Stimulated activated CD8-positive, alpha-beta memory T cell treated with anti-CD3 and anti-CD28 coated beads, Interleukin-15, amount 100 ng/mL, for 4 hours (primary cell): ENCODE measurements at places on chromosomes 11 and 22.

DNA sequence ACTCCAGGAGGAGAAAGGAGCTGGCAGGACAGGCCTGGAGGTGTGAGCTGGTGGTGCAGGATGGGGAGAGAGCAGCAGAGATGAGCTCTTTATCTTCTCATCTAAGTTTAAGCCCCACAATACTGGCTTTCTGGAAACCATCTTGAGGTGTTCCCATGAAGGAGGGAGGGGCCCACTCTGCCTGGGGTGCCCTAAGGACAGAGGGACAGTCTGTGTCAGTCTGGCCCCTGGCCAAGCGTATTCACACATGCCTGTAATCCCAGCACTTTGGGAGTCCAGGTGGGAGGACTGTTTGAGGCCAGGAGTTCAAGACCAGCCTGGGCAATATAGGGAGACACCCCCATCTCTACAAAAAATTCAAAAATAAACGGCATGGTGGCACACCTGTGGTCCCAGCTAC is 8.9 kb downstream of the SERHL2 start:
- no peak for DNase-seq

- no peak for DNase-seq
Observed at GRCh38 chr11:35978183-35978582, 34.3 kb downstream of the LDLRAD3 start.

DNA sequence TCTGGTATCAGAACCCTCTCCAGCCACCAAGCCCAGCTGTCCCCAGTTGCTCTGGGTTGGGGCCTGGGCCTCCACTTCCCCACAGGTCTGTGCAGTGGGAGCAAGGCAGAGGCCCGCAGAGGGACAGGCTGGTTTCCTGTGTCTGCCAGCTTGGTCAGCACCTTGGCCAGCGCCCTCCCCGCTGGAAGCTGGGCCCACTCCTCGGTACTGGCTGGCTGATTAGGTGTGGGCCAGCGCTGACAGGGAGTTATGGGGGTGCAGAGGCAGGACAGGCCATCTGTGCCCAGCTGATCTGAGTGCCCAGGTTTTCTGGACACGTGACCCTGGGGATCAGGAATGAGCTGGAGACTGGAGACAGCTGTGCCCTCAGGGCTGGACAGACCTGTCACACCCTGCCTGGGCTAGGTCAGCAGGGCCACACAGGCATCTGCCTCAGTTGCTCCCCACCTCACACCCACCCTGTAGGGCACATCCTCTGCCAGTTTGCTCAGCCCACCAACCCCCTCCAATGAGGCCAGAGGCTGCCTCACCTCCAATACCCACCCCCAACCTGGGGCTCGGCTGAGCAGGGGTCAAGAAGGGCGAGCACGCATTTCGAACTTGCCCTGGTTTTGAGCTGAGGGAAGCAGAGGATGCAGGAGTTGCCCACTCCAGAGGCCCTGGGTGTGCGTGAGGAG is 175.3 kb downstream of the IGLL1 start:
- no peak for DNase-seq

DNA sequence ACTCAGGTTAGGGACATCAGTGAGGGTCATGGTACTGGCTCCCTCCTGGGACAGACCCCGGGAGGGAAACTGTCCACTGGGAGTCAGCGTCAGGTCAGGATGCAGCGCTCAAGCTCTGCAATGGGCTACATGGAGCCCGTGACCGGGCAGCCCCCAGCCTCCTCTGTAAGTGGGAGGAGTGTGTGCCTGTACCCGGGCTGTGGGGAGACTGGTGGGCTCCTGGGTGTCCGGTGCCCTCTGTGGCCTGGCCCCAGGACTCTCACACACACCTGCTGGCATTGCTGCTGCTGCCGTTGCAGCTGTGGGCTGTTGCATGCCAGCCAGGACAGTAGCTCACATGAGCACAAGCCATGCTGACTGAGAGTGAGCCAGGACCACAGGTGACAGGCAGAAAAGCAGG is 630.3 kb downstream of the TBC1D22A start:
- no peak for DNase-seq

GRCh38 chr11:120775986-120776951 is 247.6 kb upstream of the TBCEL start:
- no peak for DNase-seq

GRCh38 chr22:37267661-37268413 is 14.5 kb upstream of the CYTH4 start:
- no peak for DNase-seq

- DNase-seq, result no peak
Observed at GRCh38 chr11:11422411-11423128, 69.5 kb upstream of the CSNK2A3 start.

GRCh38 chr22:37218771-37219411 is 6.6 kb upstream of the SSTR3 start:
- peak; percentile 72 for DNase-seq

- DNase-seq, result no peak
Observed at GRCh38 chr11:61340979-61341378, 8.0 kb downstream of the TKFC start.

- DNase-seq, result no peak
Observed at GRCh38 chr11:12211331-12212065, 101.1 kb downstream of the MICAL2 start.

- no peak for DNase-seq
Observed at GRCh38 chr22:46022881-46023512, 46.0 kb upstream of the WNT7B start.

DNA sequence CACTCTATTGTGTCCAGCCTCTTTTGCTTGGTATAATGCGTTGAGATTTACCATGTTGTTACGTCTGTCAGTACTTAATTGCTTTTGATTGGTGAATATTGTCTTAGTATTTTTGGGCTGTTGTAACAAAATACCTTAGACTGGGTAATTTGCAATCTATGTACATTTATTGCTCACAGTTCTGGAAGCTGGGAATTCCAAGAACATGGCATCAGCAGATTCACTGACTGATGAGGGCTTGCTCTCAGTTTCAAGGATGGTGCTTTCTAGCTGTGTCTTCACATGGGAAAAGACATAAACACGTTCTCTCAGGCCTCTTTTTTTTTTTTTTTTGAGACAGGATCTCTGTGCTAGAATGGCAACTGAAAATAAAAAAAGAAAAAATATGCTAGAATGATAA is 46.7 kb upstream of the INCENP start:
- DNase-seq, result no peak

- no peak for DNase-seq
Observed at GRCh38 chr11:27945348-27945747, 162.6 kb downstream of the KIF18A start.

DNA sequence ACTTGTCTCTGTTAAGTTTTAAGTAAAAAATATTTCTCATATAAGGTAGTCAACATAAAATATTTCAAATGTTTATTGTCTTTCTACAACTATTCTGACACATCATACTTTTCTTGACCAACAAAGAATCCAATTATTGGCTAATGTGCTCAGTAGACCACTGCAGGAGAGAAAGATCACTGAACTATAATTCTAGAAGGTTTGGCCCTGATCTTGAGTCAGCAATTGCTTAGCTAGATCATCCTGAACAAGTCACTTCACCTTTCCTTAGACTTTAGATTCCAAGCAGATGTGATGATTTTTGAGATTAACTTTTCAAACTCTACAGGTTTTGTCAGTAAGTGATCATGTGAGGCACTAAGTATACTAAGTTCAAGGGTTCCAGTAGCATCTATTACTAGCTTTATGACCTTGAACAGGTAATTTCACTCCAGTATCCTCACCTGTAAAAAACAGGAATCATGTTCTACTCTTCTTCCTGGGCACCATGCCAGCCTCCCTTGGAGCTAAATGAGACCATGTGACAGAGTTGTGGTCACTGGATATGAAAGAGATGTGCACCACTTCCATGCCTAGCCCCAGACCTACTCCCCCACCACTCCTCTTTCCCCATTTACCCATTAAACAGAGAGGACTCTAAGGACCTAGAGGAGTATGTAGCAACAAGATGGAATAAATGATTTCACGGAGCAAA is 17.3 kb downstream of the PGM2L1 start:
- DNase-seq, result no peak

GRCh38 chr11:65377036-65377435 is 5.4 kb downstream of the SLC25A45 start:
- no peak for DNase-seq

GRCh38 chr11:118318124-118318523 is 13.6 kb downstream of the CD3E start:
- DNase-seq, result no peak

GRCh38 chr11:10401256-10401655 is 53.8 kb upstream of the AMPD3 start:
- no peak for DNase-seq

DNA sequence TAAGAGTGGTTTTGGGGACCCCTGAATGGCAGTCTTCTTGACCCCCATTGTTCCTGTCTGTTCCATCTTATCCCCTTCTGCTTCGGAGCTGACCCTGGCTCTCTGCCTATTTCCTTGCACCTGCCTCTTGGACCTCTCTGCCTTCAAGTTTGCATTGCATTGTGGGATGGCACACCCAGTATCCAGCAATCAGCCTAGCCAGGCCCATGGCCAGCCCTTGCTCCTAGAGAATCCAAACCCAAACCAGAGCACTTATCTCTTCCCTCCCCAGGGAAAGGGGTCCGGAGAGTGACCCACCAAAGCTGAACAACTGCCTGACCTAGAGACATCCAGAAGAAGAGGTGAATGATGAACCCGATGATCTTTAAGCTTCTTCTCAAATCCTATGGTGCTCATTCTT is 607.3 kb upstream of the CADM1 start:
- no peak for DNase-seq

DNA sequence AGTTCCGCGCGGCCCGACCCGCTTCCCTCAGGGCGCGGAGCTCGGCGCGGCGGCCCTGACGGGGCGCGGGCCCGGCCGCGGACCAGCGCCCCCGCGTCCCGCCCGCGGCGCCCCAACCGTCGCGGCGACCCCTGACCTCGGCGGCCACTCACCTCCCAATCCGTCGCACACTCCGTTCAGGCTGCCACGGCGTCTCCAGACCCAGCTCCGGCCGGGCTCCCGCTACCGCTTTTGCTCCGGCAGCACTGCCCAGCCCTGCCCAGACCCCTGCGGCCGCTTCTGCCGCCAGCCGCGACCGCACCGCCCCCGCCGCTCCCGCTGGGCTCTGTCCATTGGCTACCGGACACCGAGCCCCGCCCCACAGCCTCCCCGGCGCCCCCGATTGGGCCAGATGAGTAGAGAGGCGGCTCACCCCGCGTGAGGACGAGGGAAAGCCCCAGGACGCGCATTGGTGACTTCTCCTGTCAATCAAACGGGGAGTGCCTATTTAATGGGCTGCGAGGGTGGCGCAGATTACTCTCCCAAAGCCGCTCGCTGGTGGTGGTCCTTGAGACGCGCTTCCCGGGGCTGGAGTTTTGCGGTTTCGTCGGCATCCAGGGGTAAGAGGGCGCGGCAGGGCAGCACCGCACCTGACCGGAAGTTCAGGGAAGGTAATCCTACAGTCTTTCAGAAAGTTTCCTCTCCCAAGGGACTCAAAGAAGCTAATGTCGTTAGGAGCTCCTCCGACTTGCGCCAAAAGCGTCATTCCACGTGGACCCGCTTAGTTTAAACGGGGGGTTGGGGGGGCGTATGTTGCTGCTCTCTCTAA is at the start of gene PACSIN2:
Gene PACSIN2, minus strand, starts transcription at position 281 of the 808 bp plus-strand sequence. CDS start 103,069 bp downstream, outside the sequence.
- peak; percentile 96 for DNase-seq

DNA sequence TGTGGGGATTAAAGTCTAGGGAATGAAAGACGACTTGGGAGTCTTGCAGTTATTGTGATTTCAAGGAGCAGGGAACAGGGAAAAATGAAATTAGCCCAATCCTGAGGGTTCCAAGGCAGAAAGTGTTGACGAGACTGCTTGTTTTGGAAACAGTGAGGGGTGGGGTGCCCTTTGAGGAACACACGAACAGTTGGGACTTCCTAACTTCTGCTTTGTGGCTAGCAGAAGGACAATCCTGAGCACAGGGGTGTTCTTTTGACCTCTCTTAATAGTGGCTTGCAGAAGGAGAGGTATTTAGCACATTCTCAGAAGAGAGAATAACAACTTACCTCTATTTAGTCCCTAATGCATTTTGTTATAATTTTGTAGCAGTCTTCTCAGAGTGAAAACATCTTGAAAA is 545.9 kb upstream of the ARHGAP42 start:
- no peak for DNase-seq

- no peak for DNase-seq
Observed at GRCh38 chr11:64086258-64087123, 50.8 kb downstream of the FLRT1 start.

- DNase-seq, result no peak
Observed at GRCh38 chr11:8729067-8729466, 46.5 kb downstream of the RPL27A start.

DNA sequence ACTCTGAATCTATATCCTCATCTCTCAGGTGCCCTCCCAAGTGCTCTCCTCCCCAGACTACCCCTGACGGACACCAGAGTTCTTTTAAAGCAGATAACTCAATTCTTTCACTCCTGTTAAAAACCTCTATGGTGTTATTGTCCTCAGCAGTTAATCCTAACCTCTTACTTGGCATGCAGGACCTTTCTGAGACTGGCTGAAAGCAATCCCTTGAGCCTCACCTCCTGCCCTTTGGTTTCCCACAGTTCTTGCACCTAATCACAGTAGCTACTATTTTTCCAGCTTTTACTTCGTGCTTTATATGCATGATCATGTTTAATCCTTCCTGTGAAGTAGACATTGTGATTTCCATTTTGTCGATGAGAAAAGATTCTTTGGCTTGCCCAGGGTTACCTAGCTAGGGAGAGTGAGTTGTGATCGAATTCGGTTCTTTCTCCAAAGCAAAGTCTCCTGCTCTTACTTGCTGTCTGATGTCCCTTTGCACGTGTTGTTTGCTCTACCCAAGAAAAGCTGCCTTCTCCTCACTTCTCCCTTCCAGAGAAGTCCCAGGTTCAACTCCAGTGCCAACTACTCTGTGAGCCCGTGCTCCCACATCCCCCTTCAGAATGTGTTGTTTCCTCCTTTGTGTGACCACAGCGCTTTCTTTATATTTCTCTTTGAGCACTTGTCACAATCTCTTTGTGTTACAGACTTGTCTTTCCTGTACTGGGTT is 2.1 kb downstream of the UBE2L3 start:
- no peak for DNase-seq

DNA sequence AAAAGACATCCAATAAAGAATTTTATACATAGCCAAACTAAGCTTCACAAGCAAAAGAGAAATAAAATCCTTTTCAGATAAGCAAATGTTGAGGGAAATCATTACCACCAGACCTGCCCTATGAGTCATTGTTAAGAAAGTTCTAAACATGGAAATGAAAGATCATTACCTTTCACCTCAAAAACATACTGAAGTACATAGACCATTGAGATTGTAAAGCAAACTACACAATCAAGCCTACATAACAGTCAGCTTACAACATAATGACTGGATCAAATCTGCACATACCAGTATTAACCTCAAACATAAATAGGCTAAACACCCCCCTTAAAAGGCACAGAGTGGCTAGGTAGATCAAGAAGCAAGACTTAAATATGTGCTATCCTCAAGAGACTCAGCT is 501.0 kb upstream of the LUZP2 start:
- DNase-seq, result no peak
